ENCODE measurements at places on chromosomes 12 and 14. TPM values are rescaled to one million over a fixed set of nuclear protein-coding genes. Genes with fewer than 3 reads are reported as not detected.
A peak's percentile ranks its signal among the peaks of the same experiment; 100 is the strongest.

GRCh38 chr12:47860279-47860841, 40.7 kb upstream of the HDAC7 start:
- no peak overlapping the region for H3K27ac ChIP-seq
- DNase-seq: no peak
- no peak overlapping the region for H3K4me3 ChIP-seq
- H3K27me3 ChIP-seq: no peaks in the 10 kb centered on the region
- H3K36me3 ChIP-seq: no peaks in the 10 kb centered on the region
- peaks cover 11% of the 10 kb centered on the region for H3K4me1 ChIP-seq

DNA sequence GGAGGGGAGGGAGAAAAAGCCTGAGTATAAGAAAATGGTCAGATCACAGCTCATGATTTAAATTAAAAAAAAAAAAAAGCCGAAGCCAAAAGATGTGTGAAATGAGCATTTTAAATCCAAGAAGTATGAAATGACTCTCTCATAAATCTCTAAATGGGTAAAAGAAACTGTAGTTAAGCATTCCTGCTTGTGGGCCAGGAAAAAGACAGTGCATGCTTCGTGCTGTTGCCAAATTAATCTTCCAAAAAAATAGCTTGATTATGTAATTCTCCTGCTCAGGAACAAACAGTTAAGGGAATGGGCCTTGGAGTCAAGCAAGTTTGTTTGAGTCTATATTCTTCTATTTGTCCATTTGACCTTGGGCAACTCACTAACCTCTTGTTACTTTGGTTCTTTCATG, 325.4 kb upstream of the SEL1L start:
- no peak overlapping the region for H3K27ac ChIP-seq
- H3K4me3 ChIP-seq: no peak overlapping the region
- H3K27me3 ChIP-seq: no peaks in the 10 kb centered on the region
- no peak for DNase-seq
- H3K4me1 ChIP-seq: no peaks in the 10 kb centered on the region

DNA sequence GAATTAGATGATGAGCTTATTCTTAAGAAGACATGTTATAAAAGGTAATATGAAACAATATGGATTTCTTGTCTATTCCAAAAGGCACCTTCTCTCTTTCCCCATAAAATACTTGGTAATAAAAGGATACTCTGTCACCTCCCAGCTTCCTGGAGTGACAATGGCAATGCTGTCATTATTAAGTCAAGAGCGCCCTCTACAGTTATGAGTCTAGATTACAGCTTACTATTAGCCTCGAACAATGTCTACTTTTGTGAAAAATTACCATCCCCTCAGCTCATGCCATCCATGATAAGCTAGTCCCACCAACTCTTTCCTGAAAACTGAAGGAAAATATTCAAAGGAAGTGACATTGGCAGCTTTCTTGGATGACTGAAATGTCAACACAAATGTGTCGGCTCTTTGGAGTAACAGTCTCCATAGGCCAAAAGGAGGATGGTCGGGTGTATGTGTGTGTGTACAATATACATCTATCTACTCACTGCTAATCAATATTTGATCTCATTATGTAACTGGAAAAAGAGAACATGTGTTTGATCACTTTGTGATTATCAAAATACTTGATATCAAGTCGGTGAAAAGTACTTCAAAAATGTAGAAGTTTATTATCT, 48.7 kb upstream of the CDKN3 start:
- DNase-seq: peak; percentile 44
- no peak overlapping the region for H3K27ac ChIP-seq
- H3K36me3 ChIP-seq: no peaks in the 10 kb centered on the region
- peaks cover 4% of the 10 kb centered on the region for H3K4me1 ChIP-seq
- H3K27me3 ChIP-seq: no peaks in the 10 kb centered on the region

The GLT8D2 gene
- total RNA-seq: 4.8 TPM

The SERPINA9 gene
- not detected for total RNA-seq

The PPP4R4 gene
- total RNA-seq: 5.5 TPM
